ENCODE measurements at places on chromosomes 5 and 9.

GRCh38 chr5:142320430-142320738 is 4.4 kb downstream of the SPRY4 start:
- DNase-seq: no peak

DNA sequence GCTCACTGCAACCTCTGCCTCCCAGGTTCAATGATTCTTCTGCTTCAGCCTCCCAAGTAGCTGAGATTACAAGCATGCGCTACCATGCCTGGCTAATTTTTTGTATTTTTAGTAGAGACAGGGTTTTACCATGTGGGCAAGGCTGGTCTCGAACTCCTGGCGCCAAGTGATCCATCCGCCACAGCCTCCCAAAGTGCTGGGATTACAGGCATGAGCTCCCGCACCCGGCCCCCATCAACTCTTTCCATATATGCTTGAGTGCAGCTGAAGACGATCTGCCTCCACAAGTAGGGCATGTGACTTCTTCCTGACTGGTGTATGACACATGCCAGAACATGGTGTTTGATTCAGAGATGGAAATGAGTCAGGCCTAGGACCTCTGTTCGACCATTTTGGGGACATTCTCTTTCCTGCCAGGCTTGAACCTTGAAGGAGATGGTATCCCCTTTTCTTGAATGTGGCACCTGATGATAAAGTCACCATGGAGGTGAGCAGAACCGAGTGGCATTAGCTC is 7.5 kb upstream of the CNOT6 start:
- DNase-seq: no peak

- DNase-seq: no peak
Observed at GRCh38 chr9:137064027-137064879, 6.1 kb downstream of the SAPCD2 start.

- no peak for DNase-seq
Observed at GRCh38 chr9:14532456-14533115, 160.6 kb downstream of the ZDHHC21 start.

Data from COR-L47 (cell line).